ENCODE measurements at places on chromosomes 2 and 18.
A peak's percentile ranks its signal among the peaks of the same experiment; 100 is the strongest.

- no peaks in the 10 kb centered on the region for H3K27me3 ChIP-seq
- no peak overlapping the region for H3K27ac ChIP-seq
- DNase-seq, result no peak
These were observed 27.9 kb downstream of the PSMD1 start for GRCh38 chr2:231084565-231084964.

DNA sequence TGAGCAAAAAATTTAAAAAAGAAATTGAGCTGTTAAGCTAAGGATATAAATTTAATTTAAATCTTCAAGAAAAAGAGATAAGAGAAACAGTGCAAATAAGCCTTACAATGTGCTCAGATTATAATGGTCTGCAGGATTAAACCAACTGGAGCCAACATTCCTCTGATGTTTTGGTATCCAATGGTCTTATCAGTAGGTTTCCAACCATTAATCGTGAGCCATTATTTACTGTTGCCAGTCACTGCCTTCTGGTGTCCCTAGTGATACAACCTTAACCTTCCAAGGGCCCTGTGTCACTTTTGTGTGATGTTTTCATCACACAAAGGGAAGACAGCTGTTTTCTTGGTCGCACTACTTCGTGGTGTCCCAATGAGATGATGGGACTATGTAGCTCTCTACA, 134.5 kb upstream of the CTAGE1 start:
- DNase-seq, result no peak
- no peaks in the 10 kb centered on the region for H3K4me1 ChIP-seq
- no peak overlapping the region for H3K4me3 ChIP-seq

DNA sequence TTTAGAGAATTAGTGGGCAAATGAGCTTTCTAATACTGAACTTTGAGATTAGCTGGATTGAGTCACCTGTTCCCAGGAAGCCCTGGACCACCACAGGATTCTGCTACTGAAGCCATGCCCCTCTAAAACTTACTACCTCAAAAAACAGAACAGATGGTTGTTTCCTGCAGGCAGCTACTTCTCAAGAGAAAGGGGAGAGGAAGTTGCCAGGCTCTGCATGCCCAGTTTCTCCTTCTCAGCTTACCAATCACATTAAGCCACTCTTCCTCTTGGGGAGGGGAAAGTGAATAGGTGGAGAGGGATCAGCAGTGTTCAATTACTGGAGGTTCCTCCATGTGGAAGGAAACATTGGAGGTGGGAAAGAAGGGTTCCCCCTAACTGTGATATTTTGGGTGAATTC, 24.9 kb upstream of the C1GALT1C1L start:
- H3K4me3 ChIP-seq, result no peak overlapping the region
- no peak overlapping the region for H3K27ac ChIP-seq
- DNase-seq, result no peak
- H3K27me3 ChIP-seq, result no peaks in the 10 kb centered on the region

DNA sequence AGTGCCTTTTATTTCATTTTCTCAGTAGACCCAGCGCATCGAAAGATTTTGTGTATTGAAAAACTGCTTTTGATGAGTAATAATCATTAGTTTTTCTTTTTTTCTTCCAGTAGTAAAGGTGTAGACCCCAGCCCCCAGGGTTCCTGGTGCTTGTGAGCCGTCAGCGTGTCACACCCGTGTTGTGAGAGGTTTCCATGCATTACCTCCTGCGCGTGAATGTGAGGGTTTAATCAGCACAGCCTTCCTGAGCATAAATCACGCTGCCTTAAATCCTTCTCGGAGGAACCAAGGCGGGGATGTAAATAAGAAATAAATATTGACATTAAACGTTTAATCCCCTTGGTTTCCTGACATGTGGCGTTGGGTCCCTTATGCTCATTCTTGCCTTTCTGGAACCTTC, 24.3 kb downstream of the TSHZ1 start:
- H3K36me3 ChIP-seq, result no peaks in the 10 kb centered on the region
- no peaks in the 10 kb centered on the region for H3K27me3 ChIP-seq
- H3K4me3 ChIP-seq, result no peak overlapping the region
- no peaks in the 10 kb centered on the region for H3K4me1 ChIP-seq
- no peak overlapping the region for H3K27ac ChIP-seq

DNA sequence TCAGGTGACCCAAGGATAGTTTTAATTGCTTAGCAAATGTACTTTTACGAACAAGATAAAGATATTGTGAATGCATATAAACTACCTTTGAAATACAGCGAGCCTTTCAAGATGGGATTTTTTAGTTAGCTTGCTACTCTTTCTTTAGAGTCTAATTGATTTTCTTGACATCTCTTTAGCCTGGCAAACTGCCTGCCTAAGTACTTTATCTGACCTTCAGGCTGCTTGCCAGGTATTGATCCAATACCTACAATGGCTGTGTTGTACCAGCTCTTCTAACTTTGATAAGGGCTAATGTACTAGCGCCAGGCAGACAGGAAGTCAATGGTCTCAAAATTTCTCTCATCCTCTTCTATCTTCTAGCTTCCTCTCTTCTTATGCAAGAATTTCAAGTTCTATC, 414.4 kb upstream of the ACVR2A start:
- H3K4me1 ChIP-seq, result no peaks in the 10 kb centered on the region
- H3K27ac ChIP-seq, result no peak overlapping the region
- no peak for DNase-seq
- H3K36me3 ChIP-seq, result no peaks in the 10 kb centered on the region

- H3K4me3 ChIP-seq, result no peak overlapping the region
- DNase-seq, result no peak
- peaks cover 17% of the 10 kb centered on the region for H3K4me1 ChIP-seq
- no peak overlapping the region for H3K27ac ChIP-seq
- no peaks in the 10 kb centered on the region for H3K27me3 ChIP-seq
These were observed 133.8 kb upstream of the PKDCC start for GRCh38 chr2:41913921-41914609.

DNA sequence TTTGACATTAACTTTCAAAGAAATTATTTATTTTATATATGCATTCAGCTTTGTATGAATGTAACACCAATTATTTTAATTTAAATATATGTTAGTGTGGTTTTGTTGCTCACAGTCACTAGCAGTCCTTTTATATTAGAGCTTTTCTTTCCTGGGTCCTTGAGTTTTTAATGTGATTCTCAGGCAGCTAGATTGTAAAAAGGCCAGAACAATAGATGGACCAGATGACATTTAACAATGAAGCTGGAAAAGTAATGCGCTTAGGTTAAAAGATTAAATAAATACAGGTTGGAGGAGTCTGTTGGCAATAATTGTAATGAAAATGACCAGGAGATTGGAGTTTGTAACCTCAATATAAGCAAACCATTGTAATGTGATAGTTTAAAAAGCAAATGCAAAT, 171.1 kb downstream of the FTCDNL1 start:
- H3K36me3 ChIP-seq, result no peaks in the 10 kb centered on the region
- DNase-seq, result no peak
- H3K4me1 ChIP-seq, result no peaks in the 10 kb centered on the region
- H3K27me3 ChIP-seq, result no peaks in the 10 kb centered on the region
- no peak overlapping the region for H3K27ac ChIP-seq

DNA sequence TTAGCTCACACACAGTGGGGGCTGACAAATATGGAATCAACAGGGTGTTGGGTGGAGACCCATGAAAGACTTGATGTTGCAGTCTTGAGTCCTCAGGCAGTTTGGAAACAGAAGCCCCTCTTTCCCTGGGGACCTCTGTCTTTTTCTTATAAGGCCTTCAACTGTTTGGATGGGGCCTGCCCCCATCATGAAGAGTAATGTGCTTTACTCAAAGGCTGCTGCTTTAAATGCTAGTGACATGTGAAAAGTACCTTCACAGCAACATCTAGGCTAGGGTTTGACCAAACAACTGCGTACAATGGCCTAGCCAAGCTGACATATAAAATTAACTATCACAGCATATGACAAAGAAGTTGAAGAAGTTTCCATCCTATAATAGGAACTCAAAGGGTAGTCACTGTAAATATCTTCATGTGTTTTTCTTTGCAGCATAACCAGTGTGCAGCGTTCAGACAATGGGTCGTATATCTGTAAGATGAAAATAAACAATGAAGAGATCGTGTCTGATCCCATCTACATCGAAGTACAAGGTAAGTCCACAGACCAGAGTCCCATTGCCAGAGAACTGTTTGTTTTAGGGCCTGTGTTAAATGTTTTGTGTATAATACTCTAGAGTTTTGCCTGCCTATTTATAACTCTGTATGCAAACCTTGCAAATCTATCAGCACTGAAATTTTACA, 46.3 kb downstream of the MERTK start:
- no peaks in the 10 kb centered on the region for H3K36me3 ChIP-seq
- no peak for DNase-seq
- no peak overlapping the region for H3K4me3 ChIP-seq

GRCh38 chr2:230268606-230269243, 43.2 kb downstream of the SP140 start:
- no peak for DNase-seq
- H3K4me1 ChIP-seq, result no peaks in the 10 kb centered on the region
- H3K27me3 ChIP-seq, result no peaks in the 10 kb centered on the region
- H3K27ac ChIP-seq, result no peak overlapping the region
- no peaks in the 10 kb centered on the region for H3K36me3 ChIP-seq

GRCh38 chr18:8792688-8793316, 87.4 kb downstream of the MTCL1 start:
- no peaks in the 10 kb centered on the region for H3K4me1 ChIP-seq
- DNase-seq, result no peak
- H3K36me3 ChIP-seq, result no peaks in the 10 kb centered on the region
- H3K27me3 ChIP-seq, result no peaks in the 10 kb centered on the region
- no peak overlapping the region for H3K4me3 ChIP-seq

DNA sequence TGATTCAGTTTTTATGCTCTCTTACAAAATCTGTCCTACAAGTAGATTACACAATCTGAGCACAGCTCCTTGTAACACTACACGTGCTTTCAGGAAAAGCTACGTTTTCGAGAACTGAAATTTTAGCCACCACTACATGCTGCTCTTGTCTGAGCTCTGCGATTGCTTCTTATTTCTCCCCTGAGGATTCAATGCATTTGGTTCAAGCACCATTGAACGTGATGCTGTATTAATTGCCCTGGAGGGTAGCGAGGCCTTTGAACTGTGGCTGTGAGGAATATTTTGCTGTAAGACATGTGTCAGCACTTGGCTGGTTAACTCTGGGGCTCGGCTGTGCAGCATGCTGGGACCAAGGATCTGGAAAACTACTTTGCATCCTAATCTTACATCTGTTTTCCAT, 405.8 kb downstream of the EPHA4 start:
- no peaks in the 10 kb centered on the region for H3K4me1 ChIP-seq
- H3K4me3 ChIP-seq, result no peak overlapping the region
- H3K36me3 ChIP-seq, result no peaks in the 10 kb centered on the region
- H3K27ac ChIP-seq, result no peak overlapping the region
- no peaks in the 10 kb centered on the region for H3K27me3 ChIP-seq
- no peak for DNase-seq

GRCh38 chr2:227482638-227483340, 10.8 kb downstream of the AGFG1 start:
- H3K27ac ChIP-seq, result no peak overlapping the region
- no peaks in the 10 kb centered on the region for H3K27me3 ChIP-seq
- DNase-seq, result no peak
- H3K4me1 ChIP-seq, result peaks cover 57% of the 10 kb centered on the region
- no peak overlapping the region for H3K4me3 ChIP-seq

DNA sequence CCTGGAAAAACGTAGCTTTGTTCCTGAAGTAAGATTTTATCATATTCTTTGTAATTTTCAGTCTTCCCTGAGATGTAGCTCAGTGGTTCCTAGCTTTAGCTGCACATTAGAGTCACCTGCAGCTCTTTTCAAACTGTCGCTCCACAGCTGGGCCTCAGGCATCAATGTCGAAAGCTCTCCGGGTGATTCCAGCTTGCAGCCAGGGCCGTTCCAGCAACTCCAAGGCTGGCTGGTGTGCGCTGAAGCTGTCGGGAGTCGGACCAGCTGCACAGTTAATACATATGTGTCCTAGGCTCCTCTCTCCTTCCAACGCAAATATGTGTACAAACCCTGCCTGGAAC, 609 bp upstream of the ZNF2 start:
- H3K27ac ChIP-seq, result peak overlapping the region; percentile 87
- no peaks in the 10 kb centered on the region for H3K36me3 ChIP-seq
- peak overlapping the region; percentile 69 for H3K4me3 ChIP-seq
- peaks cover 26% of the 10 kb centered on the region for H3K4me1 ChIP-seq

GRCh38 chr18:51196811-51197660, 445 bp downstream of the MEX3C start:
- H3K27me3 ChIP-seq, result no peaks in the 10 kb centered on the region
- no peaks in the 10 kb centered on the region for H3K36me3 ChIP-seq
- H3K27ac ChIP-seq, result peak overlapping the region; percentile 97
- DNase-seq, result peak; percentile 80

GRCh38 chr2:29412197-29412925, 297.1 kb downstream of the CLIP4 start:
- H3K4me3 ChIP-seq, result no peak overlapping the region
- H3K27ac ChIP-seq, result no peak overlapping the region
- no peaks in the 10 kb centered on the region for H3K4me1 ChIP-seq
- H3K27me3 ChIP-seq, result no peaks in the 10 kb centered on the region
- DNase-seq, result no peak

DNA sequence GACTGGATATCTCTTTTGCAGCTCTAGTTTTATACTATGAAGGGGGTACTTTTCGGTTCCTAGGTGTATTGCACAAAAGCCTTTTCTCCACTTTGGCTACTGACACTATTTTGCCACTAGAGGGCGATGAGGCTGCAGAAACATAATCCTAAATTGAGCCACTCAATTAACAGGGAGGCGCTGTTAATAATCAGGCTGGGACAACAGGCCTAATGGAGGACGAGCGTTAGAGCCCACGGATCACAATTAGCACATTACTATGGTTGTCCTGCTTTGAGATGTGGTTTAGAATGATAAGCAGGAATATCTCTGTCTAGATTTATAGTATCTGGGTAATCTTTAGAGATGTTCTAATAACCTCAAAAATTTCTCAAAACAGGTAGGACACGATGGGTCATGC, 62.2 kb upstream of the PMAIP1 start:
- H3K4me3 ChIP-seq, result no peak overlapping the region
- H3K4me1 ChIP-seq, result no peaks in the 10 kb centered on the region
- no peak for DNase-seq

DNA sequence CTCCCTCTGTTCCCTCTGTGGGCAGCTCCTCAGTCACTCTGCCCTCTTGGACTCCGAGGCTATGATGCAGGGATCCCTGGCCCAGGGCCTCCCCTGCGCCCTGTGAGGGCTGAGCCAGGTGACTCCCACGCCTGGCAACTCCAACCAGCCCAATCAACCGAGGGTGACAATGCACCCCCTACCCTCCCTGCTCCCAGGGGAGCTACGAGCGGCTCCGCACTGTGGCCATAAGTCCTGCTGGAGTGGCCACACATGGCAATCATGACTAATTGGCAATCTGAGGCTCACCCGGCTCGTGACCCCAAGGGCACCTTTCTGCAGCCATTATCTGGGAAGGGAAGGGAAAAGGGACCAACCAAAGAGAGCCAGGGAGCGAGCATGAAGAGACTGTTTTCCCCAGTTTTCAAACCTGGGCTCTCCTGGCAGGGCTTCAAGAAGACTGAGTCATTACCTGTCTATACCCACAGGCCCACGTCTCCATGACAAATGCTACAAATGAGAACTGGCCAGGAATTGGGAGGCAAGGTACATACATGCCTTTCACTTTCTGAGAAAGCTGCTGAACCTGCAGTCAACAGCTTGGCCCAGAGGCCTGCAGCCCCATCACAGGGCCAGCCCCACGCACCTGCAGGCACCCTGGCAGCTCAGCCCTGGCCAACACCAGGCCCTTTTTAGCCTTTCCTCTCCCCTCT, 45.1 kb downstream of the RPL31 start:
- no peak for DNase-seq
- H3K27ac ChIP-seq, result no peak overlapping the region
- peaks cover 23% of the 10 kb centered on the region for H3K36me3 ChIP-seq
- H3K4me1 ChIP-seq, result no peaks in the 10 kb centered on the region

Data from tibial artery (tissue), 4 donors.